ENCODE measurements at places on chromosomes 6 and 20.

DNA sequence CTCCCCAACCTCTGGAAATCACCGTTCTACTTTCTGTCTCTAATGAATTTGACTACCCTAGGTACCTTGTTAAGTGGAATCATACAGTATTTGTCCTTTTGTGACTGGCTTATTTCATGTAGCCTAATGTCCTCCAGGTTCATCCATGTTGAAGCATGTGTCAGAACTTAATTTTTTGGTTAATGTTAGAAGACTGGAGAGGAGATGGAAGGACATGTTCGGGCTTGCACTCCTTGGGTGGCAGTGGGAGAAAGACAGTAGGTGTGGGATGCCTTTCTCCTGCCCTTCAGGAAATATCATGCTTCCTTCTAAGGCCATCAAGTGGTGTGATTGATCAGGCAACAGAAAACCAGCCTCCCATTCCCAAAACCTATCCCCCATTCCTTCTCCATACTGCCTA, 61.1 kb upstream of the RNF144B start:
- DNase-seq, result no peak

DNA sequence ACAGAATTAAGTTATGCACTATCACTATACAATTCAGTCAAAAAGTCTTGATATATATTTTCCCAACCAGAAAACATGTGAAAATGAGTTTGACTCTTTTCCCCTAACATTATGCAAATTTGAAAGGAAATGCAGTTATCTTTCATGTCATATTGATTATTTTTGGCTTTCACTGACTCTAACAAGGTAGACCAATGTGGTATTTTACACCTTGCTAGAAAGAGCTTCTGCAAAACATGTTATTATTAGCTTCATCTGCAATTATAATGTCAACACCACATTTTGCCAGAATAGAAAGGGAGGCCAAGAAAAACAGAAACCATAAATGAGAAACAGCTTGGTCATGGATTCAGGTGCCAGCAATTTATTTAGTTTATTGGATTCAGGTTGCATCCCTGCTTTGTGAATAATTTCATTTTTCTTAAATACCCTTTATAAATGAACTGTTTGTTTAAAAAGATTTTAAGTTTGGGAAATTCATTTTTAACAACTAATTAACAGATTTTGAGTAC, 226.1 kb upstream of the GJE1 start:
- DNase-seq, result no peak

- no peak for DNase-seq
Measured at GRCh38 chr6:85498596-85499258, 48.8 kb downstream of the NT5E start.

DNA sequence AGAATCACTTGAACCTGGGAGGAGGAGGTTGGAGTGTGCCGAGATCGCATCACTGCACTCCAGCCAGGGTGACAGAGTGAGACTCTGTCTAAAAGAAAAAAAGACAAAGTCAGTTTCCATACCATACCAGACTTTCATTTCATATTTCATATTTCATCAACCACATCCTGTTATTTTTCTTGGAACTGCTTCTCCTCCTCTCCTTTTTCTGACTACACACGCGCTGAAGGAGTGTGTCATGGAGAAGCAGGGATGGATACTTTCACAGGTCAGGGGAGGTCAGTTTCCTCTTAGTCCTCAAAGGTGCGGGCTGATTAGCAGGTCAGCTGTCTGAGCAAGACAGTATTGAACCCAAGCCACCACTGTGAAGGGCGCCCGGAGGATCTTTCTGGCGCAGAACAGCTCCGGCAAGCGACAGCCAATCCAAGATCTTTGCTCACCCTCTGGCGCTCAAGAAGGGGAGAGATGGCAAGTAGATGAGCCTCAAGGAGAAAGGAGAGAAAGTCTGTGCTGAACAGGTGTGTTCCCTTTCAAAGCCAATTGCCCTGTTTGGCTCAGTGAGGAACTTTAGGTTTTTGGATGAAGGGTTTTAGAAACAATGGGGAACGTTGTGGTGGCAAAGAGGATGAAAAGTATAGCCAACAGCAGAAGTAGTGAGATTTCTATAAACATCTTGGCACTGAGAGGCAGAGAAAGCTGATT, 18.9 kb upstream of the SYNJ2 start:
- DNase-seq, result no peak

- DNase-seq, result no peak
Measured at GRCh38 chr6:13813621-13814175, 659 bp downstream of the MCUR1 start.
